NCI-H1694 treated with DMSO at 0.1 percent for 48 hours (cell line): ENCODE measurements at places on chromosomes 6 and 20.
A peak's percentile ranks its signal among the peaks of the same experiment; 100 is the strongest.

- DNase-seq = peak; percentile 66
These were observed at the start of gene TENT5A for GRCh38 chr6:81752084-81752920. Gene TENT5A, minus strand, starts transcription at chr6:81752681. Its CDS starts 540 bp downstream, at chr6:81752141.

DNA sequence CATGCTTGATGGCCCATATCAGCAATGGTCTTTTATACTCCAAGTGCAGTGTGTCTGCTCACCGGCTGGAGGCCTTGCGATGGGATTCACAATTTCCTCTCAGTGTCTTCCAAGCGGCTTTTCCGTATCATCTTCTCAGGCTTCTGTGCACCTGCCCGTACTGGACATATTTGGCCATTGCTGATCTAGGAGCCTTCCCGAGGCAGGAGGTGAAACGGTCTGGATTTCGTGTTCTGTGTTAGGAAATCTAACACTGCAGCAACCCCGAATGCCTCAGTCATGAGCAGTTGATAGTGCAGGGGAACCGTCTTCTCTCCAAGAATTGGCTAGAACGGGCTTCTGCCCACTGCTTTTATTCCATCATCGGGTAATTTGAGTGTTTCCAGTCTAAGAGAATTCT lies 60.5 kb downstream of the PPP1R14C start:
- no peak for DNase-seq

- DNase-seq = no peak
These were observed 437.2 kb downstream of the BCKDHB start for GRCh38 chr6:80543598-80544222.

DNA sequence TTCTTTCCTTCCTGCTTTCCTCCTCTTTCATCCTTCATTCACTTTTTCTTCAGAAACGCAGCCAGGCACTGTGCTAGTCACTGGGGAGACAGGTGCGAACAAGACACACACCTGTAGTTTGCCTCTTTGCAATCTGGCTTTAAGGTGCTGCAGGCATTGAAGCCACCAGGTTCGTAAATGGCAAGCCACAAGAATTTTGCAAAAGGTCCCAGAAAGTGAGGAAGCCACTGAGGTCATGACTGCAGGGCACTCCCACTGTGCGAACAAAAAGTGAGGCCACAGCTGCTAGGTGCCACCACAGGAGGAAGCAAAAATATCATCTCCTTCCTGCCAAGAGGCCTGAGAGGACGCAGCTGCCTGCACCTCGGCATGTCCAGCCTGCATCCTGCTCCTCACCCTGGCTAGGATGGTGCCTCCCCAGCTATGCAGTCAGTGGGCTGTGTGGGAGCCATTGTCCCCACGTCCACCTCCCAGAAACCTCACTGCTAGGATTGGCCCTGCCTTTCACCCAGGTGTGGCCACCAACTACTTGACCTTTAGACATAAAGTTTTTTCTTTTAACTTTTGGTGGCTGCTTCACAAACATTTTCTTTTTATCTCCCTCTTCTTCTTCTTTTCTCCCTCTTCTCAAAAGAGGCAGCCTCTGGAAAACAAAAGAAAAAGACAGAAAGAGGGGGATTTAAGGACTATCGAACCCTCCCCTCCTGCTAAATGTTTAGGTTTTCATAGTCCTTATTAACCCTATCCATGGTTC lies 230.8 kb downstream of the BCAS1 start:
- DNase-seq = no peak

DNA sequence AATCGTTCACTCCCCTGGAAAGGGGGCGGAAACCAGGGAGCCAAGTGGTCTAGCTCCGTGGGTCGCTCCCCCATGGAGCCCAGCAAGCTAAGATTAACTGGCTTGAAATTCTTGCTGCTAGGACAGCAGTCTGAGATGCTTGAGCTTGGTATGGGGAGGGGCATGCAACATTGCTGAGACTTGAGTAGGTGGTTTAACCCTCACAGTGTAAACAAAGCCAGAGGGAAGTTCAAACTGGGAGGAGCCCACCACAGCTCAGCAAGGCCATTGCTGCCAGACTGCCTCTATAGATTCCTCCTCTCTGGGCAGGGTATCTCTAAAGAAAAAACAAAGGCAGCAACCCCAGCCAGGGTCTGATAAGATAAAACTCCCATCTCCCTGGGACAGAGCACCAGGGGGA lies 43.2 kb downstream of the COL21A1 start:
- DNase-seq = no peak

- DNase-seq = no peak
These were observed 208.5 kb downstream of the PTPRT start for GRCh38 chr20:42981253-42981652.

GRCh38 chr6:114586298-114586697 lies 243.5 kb upstream of the HS3ST5 start:
- DNase-seq = no peak

GRCh38 chr6:34154668-34155447 lies 9.0 kb upstream of the GRM4 start:
- peak; percentile 41 for DNase-seq

GRCh38 chr20:32278199-32278643 lies 770 bp downstream of the KIF3B start:
- no peak for DNase-seq

DNA sequence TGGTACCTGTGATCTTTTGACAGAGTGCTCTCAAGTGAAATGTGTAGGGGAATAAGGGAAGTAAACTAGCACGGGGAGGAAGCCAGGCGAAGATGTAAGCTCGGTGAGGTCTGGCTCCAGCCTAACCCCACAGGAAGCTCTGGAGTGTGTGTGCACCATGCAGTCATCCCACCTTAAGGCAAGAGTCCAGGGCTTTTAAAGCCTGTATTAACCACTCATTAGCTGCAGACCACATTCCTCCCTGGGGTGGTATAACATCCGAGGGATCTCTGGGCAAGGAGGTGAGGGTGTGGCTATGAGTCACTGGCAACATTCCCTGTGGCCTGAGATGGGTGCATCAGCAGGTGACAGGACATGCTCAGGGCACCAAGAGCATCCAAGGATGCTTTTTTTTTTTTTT lies 12.5 kb upstream of the RANBP9 start:
- DNase-seq = no peak

GRCh38 chr6:1136827-1137226 lies 175.1 kb upstream of the FOXQ1 start:
- DNase-seq = no peak

- DNase-seq = no peak
These were observed 112.9 kb upstream of the HSF2 start for GRCh38 chr6:122286512-122286911.

DNA sequence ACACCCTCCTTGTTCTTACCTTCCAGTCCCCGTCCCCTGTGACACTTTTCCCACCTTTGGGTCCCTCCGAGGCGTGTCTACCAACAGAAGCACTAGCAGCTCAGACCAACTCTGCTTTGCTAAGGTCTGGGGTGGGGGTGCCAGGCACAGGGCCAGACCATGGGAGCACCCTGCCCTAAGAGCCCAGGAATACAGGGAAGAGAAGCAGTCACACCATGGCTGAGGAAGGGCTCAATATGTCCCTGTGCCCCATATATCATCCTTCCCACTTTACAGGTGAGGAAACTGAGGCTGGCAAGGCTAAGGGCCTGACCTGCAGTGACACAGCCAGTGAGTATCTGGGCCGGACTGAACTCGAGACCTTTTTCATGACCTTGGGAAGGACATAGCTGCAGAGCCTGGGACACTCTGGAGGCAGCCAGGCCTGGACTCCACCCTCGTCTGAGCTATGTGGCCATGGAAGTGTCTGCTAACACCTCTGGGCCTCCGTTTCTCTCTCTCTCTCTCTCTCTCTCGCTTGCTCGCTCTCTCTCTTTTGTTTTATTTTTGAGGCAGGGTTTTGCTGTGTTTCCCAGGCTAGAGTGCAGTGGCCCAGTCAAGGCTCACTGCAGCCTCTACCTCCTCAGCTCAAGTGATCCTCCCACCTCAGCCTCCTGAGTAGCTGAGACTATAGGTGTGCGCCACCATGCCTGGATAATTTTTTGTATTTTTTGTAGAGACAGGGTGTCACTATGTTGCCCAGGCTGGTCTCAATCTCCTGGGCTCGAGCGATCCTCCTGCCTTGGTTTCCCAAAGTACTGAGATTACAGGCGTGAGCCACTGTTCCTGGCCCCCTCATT lies 156.7 kb downstream of the GRM4 start:
- no peak for DNase-seq

DNA sequence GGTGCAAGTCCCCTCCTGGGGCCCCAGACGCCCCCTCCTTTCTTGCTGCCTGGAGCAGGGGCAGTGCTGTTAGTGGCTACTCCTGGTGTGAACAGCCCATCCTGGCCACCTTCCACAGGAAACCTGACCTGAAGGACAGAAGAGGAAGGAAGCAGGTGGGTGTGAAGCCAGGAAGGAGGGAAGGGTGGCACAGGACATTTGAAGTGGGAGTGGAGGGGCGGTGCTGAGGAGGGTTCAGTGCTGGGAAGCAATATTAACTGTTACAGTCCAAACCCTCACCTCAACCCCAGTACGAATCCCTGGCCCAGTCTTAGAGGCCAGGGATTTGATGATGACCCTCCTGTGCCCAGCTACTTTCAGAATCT lies 766 bp downstream of the PRICKLE4 start:
- DNase-seq = no peak

DNA sequence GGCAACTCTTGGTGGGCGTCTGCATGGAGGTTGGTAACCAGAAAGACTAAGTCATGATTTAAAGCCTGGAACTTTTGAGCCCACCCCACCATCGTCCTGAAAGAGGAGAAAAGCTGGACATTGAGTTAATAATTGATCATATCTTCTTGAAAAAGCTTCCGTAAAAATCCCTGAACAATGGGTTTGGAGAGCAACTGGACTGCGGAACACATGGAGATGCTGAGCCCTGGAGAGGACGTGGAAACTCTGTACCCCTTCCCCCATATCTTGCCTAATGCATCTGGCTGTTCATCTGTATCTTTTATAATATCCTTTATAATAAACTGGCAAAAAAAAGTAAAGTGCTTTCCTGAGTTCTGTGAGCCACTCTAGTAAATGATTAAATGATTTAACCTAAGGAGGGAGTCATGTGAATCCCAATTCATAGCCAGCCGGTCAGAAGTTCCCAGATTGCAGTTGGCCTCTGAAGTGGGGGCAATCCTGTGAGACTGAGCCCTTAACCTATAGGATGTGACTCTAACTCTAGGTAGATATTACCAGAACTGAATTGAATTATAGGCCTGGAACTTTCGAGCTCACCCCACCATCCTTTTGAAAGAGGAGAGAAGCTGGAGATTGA lies 26.5 kb upstream of the LGSN start:
- DNase-seq = no peak

DNA sequence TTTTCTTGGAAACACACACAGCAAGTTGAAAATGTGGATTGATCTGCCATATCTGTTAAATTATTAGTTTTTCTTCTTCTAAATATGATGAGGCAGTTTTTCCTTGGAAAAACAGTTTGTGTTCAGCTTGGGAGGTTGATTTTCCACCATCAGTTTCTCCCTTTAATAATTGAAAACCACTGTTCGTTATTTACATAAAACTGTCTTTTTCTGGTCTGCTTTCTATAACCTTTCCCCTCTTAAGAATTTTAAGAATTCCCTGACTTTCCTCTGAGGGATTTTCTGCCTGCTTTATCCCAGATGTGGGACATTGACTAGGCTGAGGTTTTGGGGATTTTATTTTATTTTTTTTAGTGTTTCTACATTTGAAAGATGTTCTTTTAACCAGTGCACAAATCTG lies 27.2 kb downstream of the DSE start:
- no peak for DNase-seq

- DNase-seq = no peak
These were observed 55.6 kb downstream of the EZR start for GRCh38 chr6:158763434-158764182.

GRCh38 chr6:33750244-33750991 lies 3.7 kb upstream of the IP6K3 start:
- DNase-seq = no peak

DNA sequence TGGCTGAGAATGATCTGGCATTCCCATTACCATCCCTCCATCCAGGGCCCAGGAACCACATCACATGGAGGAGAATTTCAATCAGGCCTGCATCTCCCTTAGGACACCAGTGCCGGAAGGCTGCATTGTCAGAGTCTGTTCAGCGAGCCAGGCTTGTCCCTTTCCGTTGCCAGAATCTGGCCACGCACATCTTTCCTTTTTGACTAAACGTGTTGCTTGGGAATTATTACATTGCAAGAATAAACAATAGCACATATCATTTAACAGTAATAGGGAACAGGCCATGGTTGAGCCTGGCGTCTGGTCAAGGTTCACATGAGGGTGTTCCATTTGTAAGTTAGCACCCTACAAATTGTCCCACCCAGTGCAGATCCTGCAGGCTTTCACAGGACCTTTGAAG lies 42.8 kb downstream of the SOBP start:
- no peak for DNase-seq

- no peak for DNase-seq
These were observed 74.4 kb downstream of the SMOC2 start for GRCh38 chr6:168515376-168515775.

DNA sequence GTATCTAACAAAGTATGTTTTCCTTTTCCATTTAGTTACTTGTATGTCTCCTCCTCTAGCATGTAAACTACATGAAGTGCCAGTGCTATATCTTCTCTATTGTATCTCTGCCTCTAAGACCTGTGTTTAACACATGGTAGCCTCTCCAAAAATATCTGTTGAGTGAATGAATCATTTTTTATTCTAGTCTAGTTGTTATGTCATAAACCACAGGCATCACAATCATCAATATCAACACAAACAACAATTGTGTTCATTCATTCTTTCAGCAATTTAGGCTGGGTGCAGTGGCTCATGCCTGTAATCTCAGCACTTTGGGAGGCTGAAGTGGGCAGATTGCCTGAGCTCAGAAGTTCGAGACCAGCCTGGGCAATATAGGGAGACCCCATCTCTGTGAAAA lies 111.6 kb upstream of the EYA4 start:
- DNase-seq = no peak

DNA sequence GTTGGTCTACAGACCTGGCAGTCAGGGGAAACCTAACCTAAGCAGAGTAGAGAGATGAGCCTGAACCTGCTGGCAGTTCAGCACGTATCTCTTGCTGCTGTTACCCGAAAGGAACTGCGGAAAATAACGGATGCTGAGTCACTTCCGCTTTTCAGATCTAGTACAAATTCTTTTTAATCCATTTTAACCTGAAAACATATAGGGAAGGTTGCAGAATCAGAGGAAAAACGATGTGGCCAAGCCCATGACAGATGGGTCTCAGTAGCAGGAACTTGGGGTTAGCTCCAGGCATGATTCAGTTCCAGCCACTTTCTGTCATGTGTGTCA lies 351.9 kb upstream of the PRND start:
- DNase-seq = no peak

- DNase-seq = no peak
These were observed 53.9 kb downstream of the CEBPB start for GRCh38 chr20:50244352-50245149.

- no peak for DNase-seq
These were observed 87.0 kb downstream of the DACT2 start for GRCh38 chr6:168232528-168232927.

- no peak for DNase-seq
These were observed 27.7 kb downstream of the SNPH start for GRCh38 chr20:1293641-1294379.

- peak; percentile 77 for DNase-seq
These were observed 21.4 kb upstream of the TRAM2 start for GRCh38 chr6:52598123-52598823.
